ENCODE measurements at places on chromosomes 4 and X. TPM values are rescaled to one million over a fixed set of nuclear protein-coding genes. Genes with fewer than 3 reads are reported as not detected.

The HAUS7 gene
- polyA plus RNA-seq: 27.7 TPM

The PLAC8 gene
- not detected for polyA plus RNA-seq

The NUDT11 gene
- polyA plus RNA-seq: 118 TPM

The TMPRSS11B gene
- polyA plus RNA-seq: not detected

The FRMPD3 gene
- 0.32 TPM for polyA plus RNA-seq

The RENBP gene
- polyA plus RNA-seq: 2.5 TPM

The RIPPLY1 gene
- polyA plus RNA-seq: not detected

The SPATA18 gene
- 0.09 TPM for polyA plus RNA-seq

The PAGE5 gene
- not detected for polyA plus RNA-seq

The GNL3L gene
- polyA plus RNA-seq: 6.6 TPM

The SPANXA2 gene
- polyA plus RNA-seq: not detected

The CT45A1 gene
- polyA plus RNA-seq: not detected

The ZC4H2 gene
- 81.6 TPM for polyA plus RNA-seq

The CNKSR2 gene
- polyA plus RNA-seq: 31.1 TPM

The EOLA1 gene
- polyA plus RNA-seq: 51.9 TPM

The TCEAL7 gene
- 193 TPM for polyA plus RNA-seq

The ASB9 gene
- not detected for polyA plus RNA-seq

The IBSP gene
- polyA plus RNA-seq: not detected

The TRIM61 gene
- polyA plus RNA-seq: not detected

The SUPT20HL1 gene
- polyA plus RNA-seq: not detected

The TAB3 gene
- polyA plus RNA-seq: 28.7 TPM

The GAGE13 gene
- not detected for polyA plus RNA-seq

The REELD1 gene
- not detected for polyA plus RNA-seq

The INTS6L gene
- 57.1 TPM for polyA plus RNA-seq

The CT45A3 gene
- polyA plus RNA-seq: not detected

The ARHGAP6 gene
- polyA plus RNA-seq: 0.40 TPM

The SLC49A3 gene
- polyA plus RNA-seq: not detected

The TCP11X2 gene
- polyA plus RNA-seq: 0.12 TPM

The CCDC110 gene
- not detected for polyA plus RNA-seq

The TMSB15C gene
- 38.0 TPM for polyA plus RNA-seq

The CEP44 gene
- polyA plus RNA-seq: 19.3 TPM

The PLK4 gene
- 13.9 TPM for polyA plus RNA-seq

The SCOC gene
- polyA plus RNA-seq: 320 TPM

The PRICKLE3 gene
- polyA plus RNA-seq: 0.45 TPM

All from neural cell (in vitro differentiated cells).